ENCODE measurements at places on chromosomes 12 and 14.

- DNase-seq = no peak
Observed at GRCh38 chr14:35045798-35046047, 349 bp upstream of the FAM177A1 start.

- DNase-seq = no peak
Observed at GRCh38 chr12:67344979-67345710, 76.0 kb downstream of the CAND1 start.

DNA sequence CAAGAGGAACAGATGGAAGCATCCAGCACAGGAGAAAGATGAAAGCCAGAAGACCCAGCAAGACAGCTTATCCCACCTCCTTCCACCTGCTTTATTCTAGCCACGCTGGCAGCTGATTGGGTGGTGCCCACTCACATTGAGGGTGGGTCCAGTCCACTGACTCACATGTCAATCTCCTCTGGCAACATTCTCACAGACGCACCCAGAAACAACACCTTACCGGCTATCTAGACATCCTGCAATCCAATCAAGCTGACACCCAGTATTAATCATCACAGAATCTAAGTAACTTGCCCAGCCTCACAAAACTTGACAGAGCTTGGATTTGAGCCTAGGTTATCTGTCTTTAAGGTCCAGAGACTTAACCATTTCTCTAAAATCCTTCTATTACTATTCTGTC lies 208.9 kb downstream of the PAH start:
- DNase-seq = no peak

GRCh38 chr14:69318241-69318640 lies 58.3 kb downstream of the GALNT16 start:
- no peak for DNase-seq

All from hematopoietic multipotent progenitor cell treated with erythropoietin and hydrocortisone succinate and interleukin-3 and kit ligand, for 17 days (in vitro differentiated cells).